Activated CD4-positive, alpha-beta T cell treated with anti-CD3 and anti-CD28 coated beads, Interleukin-2, amount 10 ng/mL, durations not matched to agents 7 days and 5 days (primary cell): ENCODE measurements at places on chromosomes 1 and 21.

- H3K27ac ChIP-seq: no peak overlapping the region
- H3K27me3 ChIP-seq: peaks cover 19% of the 10 kb centered on the region
- no peaks in the 10 kb centered on the region for H3K36me3 ChIP-seq
- DNase-seq: no peak
- no peak overlapping the region for H3K4me3 ChIP-seq
Observed at GRCh38 chr1:10910681-10911489, 101.6 kb upstream of the TARDBP start.

GRCh38 chr1:212035835-212036605 is 472 bp downstream of the DTL start:
- H3K36me3 ChIP-seq: peaks cover 44% of the 10 kb centered on the region
- no peaks in the 10 kb centered on the region for H3K27me3 ChIP-seq

DNA sequence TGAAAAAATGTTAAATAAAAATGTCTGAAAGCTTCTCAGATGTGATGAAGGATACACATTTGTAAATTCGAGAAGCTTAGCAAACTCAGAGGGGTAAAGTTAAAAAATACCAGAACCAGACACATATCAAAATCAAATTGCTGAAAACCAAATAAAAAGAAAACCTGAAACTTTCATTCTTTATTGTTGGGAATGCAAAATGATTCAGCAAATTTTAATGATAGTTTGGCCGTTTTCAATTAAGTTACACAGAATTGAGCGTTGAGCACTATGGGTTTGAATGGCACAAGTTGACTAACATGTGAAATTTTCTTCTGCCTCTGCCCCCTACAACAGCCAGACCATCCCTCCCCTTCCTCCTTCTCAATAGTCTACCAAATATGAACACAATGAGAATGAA is 33.5 kb upstream of the GRIK1 start:
- H3K4me1 ChIP-seq: no peaks in the 10 kb centered on the region
- no peak for DNase-seq
- H3K4me3 ChIP-seq: no peak overlapping the region
- H3K27ac ChIP-seq: no peak overlapping the region
- H3K36me3 ChIP-seq: no peaks in the 10 kb centered on the region

GRCh38 chr1:44497422-44498170 is 92.5 kb downstream of the RNF220 start:
- H3K36me3 ChIP-seq: no peaks in the 10 kb centered on the region
- DNase-seq: no peak
- H3K27ac ChIP-seq: no peak overlapping the region
- no peak overlapping the region for H3K4me3 ChIP-seq
- H3K27me3 ChIP-seq: peaks cover 5% of the 10 kb centered on the region

DNA sequence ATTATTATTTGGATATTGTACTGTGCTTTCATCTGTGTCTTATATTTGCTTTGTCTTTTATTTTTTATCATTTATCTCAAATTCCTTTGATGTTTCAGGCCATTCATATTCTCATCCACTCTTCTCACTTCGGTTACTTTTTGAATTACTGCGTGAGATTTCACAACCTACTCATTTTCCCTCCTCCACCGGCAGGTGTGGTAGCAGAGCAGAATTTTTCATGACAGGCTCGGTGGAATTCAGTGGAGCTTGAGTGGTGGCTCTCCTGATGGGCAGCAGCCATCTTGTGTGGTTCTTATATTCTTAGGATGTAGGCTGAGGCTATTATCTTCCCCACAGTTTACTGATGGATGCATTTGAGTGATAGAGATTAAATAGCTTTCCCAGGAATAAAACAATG is 92.3 kb upstream of the IVNS1ABP start:
- peaks cover 10% of the 10 kb centered on the region for H3K4me1 ChIP-seq
- no peak overlapping the region for H3K27ac ChIP-seq
- DNase-seq: no peak
- H3K4me3 ChIP-seq: no peak overlapping the region

DNA sequence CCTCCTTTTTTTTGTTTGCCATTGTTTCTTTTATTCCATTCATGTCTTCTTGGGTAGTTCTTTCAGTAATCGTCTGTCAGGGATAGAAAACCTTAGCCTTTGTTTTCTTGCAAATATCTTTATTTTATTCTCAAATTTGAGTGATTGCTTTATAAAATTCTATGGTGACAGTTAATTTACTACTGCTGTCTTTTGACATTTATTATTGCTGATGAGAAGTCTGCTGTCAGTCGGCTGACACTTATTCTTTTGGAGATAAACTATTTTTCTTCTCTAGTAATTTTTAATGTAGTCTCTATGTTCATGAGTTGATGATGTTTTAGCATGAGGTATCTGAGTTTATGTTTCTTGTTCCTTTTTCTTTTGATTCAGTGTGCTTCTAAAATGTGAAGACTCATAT is 983.8 kb downstream of the TTLL7 start:
- H3K4me3 ChIP-seq: no peak overlapping the region
- H3K36me3 ChIP-seq: no peaks in the 10 kb centered on the region

GRCh38 chr1:220775240-220775853 is 11.4 kb upstream of the MTARC1 start:
- no peak overlapping the region for H3K4me3 ChIP-seq
- H3K4me1 ChIP-seq: peaks cover 2% of the 10 kb centered on the region
- no peaks in the 10 kb centered on the region for H3K36me3 ChIP-seq
- peak; percentile 37 for DNase-seq
- H3K27ac ChIP-seq: no peak overlapping the region
- peaks cover 5% of the 10 kb centered on the region for H3K27me3 ChIP-seq
